ENCODE measurements at places on chromosomes 5 and 9.

DNA sequence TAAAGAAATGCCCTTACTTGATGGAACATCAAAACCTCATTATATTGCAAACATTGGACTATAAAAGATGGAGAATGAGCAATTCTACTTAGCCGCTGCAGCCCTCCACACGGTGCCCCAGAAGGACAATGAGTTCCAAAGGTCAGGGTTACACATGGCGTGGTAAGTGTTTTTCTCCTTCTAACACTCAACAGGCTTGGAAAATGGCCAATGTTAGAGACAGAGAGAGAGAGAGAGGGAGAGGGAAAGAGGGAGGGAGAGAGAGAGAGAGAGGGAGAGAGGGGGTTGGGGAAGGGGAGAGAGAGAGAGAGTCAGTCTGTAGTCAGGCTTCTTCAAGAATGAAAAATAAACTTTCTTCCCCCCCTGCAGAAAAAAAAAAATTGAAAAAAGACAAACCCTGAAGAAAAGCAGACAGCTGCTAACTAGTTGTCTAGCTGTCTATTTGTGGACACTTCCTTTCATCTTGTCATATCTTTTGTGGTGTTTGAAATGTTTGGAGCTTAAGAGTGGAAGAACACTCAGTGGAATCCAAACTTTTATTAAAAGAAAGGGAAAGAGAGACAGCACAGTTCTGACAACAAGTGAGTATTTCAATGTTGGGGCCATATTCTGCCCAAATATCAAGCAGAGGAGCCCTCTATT is 324.8 kb downstream of the TMEM38B start:
- no peak for DNase-seq

DNA sequence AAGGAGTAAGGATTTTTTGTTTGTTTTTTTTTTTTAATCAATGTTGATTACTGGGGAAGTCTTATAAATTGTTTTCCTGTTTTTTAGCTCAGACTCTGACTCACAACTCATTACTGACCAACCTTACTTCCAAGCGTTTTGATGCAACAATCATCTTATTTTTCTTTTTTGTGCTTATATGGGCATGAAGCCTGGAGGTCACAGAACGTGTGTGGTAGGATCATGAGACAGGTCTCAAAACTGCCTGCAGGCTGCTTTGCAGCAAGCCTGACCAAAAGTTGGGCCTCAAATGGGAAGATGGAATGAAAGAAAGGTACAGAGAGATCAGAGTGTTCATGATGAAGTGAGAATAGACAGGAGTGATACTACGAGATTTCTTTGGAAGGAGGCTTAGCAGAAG is 38.5 kb downstream of the SNCAIP start:
- no peak for DNase-seq

DNA sequence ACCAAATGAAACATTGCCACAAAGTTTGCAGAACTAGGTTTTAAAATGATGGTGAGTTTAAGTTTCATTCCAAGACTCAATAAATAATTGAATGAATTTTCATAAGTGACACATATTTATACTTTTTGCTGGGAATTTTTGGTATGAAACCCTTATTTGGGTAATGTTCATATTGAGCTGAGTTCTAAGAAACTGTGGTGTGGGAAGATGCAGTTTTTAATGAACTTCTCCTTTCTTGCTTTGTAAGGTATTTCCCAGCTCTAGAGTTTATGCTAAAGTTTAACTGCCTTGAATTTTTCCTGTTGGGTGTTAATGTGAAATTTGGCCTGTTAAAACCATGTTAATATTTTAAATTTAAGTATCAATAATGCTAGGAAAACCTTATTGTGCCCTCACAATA is 15.1 kb downstream of the RABGAP1 start:
- no peak for DNase-seq

GRCh38 chr5:171978519-171978918 is 27.9 kb downstream of the FBXW11 start:
- DNase-seq: no peak

- DNase-seq: no peak
Measured at GRCh38 chr9:71355884-71356283, 234.5 kb upstream of the TRPM3 start.

DNA sequence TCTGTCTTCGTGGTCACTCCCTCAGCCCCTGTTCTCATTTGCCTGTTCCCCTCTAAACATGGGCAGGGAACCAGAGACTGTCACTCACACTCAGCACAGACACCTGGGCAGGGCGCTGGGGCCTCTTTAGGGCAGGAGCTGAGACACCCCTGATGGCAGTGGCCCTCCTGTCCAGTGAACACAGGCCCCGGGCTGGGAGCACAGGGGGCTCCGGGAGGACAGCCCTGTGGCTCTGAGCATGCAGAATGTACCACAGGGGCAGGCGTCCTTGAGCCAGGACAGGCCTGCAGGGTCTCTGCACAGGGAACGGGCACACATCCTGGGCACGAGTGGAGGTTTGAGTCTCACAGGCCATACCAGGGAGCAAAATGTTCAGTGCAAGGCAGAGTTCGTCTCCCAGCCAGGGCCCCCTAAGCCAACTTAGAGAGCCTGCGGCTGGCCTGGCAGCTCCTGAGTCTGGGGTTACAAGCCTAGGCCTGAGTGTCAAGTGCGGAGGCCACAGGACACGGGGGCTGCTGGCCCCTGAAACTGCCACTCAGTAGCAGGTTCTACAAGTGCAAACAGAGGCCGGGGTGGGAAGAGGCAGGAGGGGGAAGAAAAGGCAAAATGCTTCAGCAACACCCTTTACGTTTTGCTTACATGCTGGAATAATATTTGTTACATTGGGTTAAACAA is 55.9 kb upstream of the NKD2 start:
- no peak for DNase-seq

DNA sequence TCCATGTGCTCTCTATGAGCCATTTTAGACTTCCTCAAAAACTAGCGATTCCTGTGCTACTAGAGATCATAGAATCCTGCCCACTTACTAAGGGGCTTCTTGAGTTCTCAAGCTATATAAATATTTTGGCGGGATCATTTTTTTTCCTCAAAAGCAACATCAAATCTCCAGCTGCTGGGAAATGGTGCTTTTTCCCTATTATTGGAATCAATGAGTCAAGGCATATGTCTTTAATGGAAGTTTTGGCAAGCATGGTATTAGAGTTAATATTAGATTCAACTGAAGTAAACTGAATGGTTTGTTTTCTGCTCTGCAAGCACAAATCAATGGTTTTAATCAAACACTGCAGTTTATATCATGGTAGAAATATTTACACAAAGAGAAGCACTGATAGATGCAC is 369.9 kb upstream of the PTGER4 start:
- DNase-seq: no peak

- DNase-seq: no peak
Measured at GRCh38 chr5:164139423-164139822, 634.0 kb downstream of the MAT2B start.

DNA sequence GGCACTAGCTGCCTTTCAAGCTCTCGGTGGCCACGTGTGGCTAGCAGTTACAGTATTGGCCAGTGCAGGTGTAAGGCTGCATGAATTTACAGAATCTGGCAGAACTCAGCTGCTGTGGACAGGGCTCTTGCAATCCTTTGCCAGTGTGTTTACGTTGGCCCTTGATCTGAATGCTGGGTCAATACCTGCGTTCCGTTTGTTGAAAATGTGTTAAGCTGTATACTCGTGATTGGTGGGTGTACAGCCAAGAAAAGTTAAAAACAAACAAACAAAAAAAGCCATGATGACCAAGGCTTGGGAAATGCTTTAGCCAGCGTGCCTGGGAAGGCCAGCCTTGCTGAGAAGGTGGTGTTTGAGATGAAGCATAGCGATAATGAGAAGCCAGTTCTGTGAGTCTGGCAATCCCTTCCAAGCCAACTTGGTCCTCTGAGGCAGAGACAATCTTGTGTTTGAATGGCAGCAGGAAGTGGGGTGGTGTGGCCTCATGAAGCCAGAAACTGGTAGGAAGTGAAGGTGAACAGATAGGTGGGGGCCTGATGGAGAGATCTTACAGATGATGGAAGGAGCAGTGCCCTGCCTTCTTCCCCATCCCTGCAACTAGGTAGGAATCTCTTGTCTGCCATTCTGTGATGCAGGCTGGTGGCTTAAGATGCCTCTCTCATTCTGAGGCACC is 820 bp upstream of the CFAP90 start:
- DNase-seq: no peak

DNA sequence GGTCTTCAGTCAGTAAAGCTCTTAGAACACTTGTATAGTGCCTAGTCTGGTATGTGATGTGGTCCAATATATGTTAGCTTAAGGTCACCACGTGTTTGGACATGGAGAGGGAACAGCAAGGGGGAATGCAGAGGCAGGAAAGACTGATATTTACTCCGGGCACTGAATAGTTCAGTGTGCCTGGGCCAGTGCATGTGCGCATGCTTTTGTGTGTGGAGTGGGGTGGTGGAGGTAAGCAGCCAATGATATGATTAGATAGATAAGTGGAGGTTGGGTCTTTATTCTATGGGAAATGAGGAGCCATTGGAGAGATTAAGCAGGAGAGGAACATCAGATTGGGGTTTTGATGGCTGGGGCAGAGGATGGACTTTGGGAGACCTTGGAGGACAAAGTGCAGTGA is 14.0 kb downstream of the OR13J1 start:
- DNase-seq: no peak

- DNase-seq: no peak
Measured at GRCh38 chr9:33148367-33149014, 18.6 kb downstream of the B4GALT1 start.

- DNase-seq: no peak
Measured at GRCh38 chr5:116409591-116410296, 164.9 kb downstream of the SEMA6A start.

GRCh38 chr9:125966959-125967711 is 220.0 kb downstream of the PBX3 start:
- no peak for DNase-seq

- DNase-seq: no peak
Measured at GRCh38 chr9:137761032-137761431, 116.5 kb upstream of the CACNA1B start.

- DNase-seq: no peak
Measured at GRCh38 chr5:14209222-14209822, 66.2 kb downstream of the TRIO start.

DNA sequence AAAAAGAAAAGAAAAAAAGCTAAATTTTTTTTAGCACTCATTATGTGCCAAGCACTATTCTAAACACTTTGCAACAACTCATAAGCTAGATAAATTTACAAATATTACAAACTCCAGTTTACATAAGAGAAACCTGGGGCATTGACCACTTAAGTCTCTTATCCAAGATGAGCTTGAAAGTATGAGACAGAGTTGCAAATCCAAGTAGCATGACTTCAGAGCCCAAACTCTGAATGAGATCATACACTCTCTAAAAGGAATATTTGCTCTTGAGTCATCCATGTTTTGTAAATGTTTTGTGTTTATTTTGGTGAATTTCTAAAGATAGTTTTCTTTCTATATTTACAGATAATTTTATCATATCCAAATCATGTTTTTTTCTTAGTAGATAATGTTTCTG is 4.0 kb upstream of the SHOC1 start:
- DNase-seq: no peak

DNA sequence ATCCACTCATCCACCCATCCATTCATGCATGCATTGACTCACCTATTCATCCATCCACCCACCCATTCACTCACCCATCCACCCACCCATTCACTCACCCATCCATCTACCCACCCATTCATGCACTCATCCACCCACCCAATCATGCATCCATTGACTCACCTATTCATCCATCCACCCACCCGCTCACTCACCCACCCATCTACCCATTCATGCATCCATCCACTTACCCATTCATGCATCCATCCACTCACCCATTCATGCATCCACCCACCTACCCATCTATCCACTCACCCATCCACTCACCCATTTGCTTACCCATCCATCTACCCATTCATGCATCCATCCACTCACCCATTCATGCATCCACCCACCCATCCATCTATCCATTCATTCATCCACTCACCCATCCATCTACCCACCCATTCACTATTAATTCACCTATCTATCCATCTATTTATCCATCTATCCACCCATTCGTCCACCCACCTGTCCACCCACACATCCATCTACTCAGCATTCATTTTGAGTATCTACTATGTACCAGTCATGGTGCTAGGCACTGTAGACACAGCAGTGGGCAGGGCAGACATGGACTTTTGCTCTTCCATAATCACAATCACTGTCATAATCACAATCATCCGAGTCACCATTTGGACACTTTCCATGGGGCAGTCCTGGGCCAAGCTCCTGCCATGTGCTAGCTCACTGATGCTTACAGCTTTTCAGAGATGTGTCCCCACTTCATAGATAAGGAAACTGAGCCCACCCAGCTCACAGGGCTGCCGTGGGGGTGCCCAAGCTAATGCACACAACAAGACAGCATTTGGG is 34.4 kb downstream of the HMCN2 start:
- DNase-seq: no peak

GRCh38 chr5:60810438-60811085 is 33.5 kb downstream of the ELOVL7 start:
- DNase-seq: no peak

GRCh38 chr5:33984671-33985124 is at the start of gene SLC45A2:
SLC45A2 (minus strand) TSS chr5:33984693; CDS start chr5:33984583, 110 bp downstream.
- no peak for DNase-seq

DNA sequence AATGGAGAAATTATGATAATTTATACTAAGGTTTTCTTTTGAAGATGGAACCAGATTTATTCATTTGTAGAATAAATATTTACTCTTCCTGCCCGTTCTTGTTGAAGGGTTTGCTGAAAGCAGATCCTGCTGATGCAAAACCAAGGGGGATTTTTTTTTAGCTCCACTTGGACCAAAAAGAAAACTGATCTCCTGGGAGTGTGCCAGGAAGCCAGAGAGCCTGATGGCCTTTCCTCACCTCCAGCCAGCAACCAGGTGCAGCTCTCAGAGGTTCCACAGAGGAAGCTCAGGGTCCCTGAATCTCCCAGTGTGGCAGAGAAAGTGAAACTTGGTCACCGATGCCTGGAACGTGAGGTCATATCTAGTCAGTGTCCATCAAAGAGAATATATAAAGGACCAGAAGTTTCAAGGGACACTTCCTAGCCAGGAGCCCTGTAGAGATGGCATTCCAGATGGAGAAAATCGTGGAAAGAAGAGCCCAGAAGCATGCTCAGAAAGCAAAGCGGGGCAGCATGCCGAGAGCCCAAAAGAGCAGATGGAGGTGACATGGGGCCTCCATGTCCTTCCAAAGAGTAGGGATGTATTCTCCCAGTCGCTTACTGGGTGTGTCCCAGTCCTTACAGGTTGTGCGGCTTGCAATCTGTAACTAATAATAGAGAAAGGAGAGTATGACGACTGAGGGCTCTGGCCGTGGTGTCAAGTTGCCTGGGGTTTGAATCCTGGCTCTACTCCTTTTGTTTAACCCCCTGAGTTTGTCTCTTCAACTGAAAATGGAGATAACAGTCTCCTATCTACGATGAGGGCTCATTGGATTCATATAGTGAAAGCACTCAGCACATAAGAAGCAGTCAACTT is 12.2 kb downstream of the AFAP1L1 start:
- no peak for DNase-seq

GRCh38 chr9:127522727-127523126 is 71.4 kb downstream of the LRSAM1 start:
- no peak for DNase-seq
